ENCODE measurements at places on chromosomes 5 and 9. TPM values are rescaled to one million over a fixed set of nuclear protein-coding genes. Genes with fewer than 3 reads are reported as not detected.

Gene CKMT2
- total RNA-seq, result not detected

Gene IFNB1
- not detected for total RNA-seq

Gene CDO1
- not detected for total RNA-seq

Gene MATR3
- 274 TPM for total RNA-seq

Gene TMEFF1
- 3.7 TPM for total RNA-seq

Gene SPATA31C1
- total RNA-seq, result not detected

Gene DRD1
- total RNA-seq, result not detected

Gene LCN2
- not detected for total RNA-seq

All from OCI-LY7 (cell line).